ENCODE measurements at places on chromosomes 7 and 10.
A peak's percentile ranks its signal among the peaks of the same experiment; 100 is the strongest.

GRCh38 chr7:96833676-96834453, 124.2 kb upstream of the SEM1 start:
- no peak for DNase-seq

DNA sequence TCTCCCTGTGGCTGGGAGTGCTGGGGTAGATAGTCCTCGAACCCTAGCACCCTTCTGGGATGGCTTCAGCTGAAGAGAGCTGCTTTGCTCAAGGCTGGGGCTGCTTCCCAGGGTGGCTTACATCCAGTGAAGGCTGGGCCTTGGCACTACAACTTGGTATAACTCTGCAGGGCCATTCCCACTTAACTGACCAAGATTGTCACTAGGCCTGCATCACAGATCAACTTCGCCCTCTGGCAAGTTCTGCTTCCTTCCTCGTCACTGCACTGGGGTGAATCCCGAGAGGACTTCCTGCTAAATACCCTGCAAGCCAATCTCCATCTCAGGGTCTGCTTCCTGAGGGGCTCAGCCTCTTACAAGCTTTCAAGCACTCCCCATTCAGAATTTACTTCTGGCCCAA, 195.2 kb downstream of the DOCK4 start:
- DNase-seq = no peak

DNA sequence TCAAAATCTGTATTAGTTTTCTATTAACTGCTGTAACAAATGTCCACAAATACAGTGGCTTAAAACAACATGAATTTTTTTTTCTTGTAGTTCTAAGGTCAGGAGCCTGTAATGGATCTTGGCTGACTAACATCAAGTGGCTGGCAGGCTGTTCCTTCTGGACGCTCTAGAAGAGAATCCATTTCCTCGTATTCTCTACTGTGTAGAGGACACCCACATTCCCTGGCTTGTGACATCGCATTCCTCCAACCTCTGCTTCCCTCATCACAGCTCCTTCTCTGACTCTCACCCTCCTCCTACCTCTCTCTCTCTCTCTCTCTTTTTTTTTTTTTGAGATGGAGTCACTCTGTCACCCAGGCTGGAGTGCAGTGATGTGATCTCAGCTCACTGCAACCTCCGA, 4.8 kb upstream of the CALHM1 start:
- no peak for DNase-seq

- no peak for DNase-seq
Measured at GRCh38 chr7:44060948-44061644, 4.3 kb downstream of the PGAM2 start.

- DNase-seq = no peak
Measured at GRCh38 chr10:114403541-114404161, 651 bp downstream of the AFAP1L2 start.

GRCh38 chr10:103470761-103471653, 8.0 kb downstream of the CALHM3 start:
- peak; percentile 49 for DNase-seq

- DNase-seq = no peak
Measured at GRCh38 chr7:75996476-75996875, 2.1 kb upstream of the TMEM120A start.

GRCh38 chr10:44557596-44558191, 172.8 kb upstream of the CXCL12 start:
- DNase-seq = no peak

- no peak for DNase-seq
Measured at GRCh38 chr7:134320201-134320600, 3.5 kb upstream of the SLC35B4 start.

DNA sequence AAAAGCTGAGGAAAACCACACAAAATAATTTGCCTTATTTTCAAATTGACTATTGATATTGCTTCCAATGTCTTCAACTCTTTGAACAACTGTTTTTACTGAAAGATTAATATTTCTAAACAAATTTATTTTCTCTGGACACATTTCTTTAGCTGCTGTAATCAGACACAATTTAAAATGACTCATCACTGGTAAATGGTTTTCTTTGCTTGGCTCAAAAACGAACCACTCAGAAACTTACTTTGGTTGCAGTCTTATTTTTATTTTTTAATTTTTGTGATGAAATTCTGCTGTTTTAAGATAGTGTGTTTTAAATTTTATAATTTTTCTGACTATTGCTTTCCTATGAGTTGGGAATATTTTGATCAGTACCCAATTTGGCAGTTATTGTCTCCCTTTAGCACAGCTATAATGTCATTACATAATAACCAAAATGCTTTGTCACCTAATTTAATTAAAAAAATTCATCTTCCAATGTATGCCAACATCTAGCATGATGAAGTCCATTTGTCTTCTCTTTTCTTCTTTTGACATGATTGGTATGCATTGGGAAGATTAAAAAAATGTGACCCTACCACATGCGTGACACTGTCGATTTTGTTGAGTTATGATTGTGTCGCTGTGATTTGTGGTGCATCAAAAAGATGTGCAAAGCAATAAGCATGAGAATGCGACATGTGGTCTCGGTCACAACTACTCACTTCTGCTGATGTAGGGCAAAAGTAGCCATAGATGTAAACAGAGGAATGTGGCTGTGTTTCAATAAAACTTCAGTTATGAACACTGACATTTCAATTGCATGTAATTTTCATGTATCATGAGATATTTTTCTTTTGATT, 222.3 kb downstream of the SUGCT start:
- no peak for DNase-seq

DNA sequence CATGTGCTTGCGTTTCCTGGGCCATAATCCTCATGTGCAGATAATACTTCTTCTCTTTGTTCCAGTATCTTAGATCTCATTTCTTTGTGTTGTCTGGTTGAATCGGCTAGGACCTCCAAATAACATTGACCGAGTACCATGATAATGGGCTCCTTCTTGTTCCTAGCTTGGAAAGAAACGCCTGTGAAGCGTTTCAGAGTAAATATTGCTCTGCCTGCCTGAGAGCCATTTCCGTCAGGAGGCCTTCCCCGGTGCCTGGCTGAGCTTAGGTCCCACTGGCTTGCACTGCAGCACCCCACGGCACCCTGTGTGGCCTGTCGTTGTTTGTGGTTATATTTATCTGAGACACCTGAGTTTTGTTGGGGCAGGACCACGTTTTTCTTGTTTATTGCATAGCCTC, 17.7 kb downstream of the FOXK1 start:
- no peak for DNase-seq

- no peak for DNase-seq
Measured at GRCh38 chr10:49408519-49409306, 12.8 kb upstream of the DRGX start.

DNA sequence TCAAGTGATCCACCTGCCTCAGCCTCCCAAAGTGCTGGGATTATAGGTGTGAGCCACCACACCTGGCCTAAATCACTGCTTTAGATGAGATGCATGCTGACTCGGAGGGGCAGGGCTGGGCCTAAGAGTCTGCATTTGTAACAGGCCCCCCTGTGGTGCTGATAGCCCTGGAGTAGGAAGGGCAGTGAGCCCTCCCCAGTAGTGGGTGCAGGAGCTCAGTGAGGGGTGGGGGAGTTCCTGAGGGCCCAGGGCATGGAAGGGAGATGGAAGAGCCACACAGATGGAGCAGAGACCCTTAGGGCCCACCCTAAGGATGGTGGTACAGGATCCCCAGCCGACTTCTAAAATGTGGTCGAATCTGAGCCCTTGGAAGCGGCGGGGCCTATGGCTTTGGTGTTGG, 131.7 kb upstream of the PPIF start:
- DNase-seq = no peak

- no peak for DNase-seq
Measured at GRCh38 chr10:132611986-132612385, 74.4 kb downstream of the INPP5A start.

DNA sequence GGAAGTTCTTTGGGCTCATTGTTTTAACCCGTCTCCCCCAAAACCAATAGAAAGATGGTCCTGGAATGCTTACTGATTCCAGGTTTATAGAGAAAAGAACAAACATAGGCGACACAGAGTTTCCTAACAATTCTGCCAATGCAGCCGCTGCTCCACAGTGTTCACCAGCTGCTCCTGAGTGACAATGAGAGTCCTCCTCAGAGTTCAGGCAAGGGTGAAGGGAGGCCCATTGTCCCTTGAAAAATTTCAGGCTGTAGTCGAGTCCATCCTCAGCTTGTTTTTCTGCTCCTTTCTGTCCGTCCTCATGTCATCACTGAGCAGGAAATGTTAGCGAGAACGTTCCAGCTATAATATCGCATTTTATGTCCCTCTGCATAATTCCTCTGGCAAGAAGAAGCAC, 537.6 kb downstream of the TCERG1L start:
- DNase-seq = no peak

DNA sequence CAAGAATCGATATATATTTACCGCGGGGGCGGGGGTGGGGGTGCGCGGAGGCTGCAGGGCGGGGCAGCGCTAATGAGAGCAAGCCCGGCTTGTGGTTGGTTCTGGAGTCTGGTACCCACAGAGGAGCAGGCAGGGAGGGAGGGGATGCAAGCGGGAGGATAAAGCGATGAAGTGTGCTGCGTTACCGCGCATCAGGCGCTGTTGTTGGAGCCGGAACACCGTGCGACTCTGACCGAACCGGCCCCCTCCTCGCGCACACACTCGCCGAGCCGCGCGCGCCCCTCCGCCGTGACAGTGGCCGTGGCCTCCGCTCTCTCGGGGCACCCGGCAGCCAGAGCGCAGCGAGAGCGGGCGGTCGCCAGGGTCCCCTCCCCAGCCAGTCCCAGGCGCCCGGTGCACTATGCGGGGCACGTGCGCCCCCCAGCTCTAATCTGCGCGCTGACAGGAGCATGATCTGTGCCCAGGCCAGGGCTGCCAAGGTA, at the start of gene HECW1:
TSS of gene HECW1 (plus strand) at position 189 of the 482 bp plus-strand sequence. CDS start 131,259 bp downstream, outside the sequence.
- no peak for DNase-seq

- DNase-seq = no peak
Measured at GRCh38 chr7:142583446-142583845, 165.8 kb upstream of the PRSS1 start.

GRCh38 chr7:150410680-150411346, 31.7 kb downstream of the ZNF775 start:
- no peak for DNase-seq

- DNase-seq = no peak
Measured at GRCh38 chr7:158543840-158544239, 43.8 kb downstream of the PTPRN2 start.

DNA sequence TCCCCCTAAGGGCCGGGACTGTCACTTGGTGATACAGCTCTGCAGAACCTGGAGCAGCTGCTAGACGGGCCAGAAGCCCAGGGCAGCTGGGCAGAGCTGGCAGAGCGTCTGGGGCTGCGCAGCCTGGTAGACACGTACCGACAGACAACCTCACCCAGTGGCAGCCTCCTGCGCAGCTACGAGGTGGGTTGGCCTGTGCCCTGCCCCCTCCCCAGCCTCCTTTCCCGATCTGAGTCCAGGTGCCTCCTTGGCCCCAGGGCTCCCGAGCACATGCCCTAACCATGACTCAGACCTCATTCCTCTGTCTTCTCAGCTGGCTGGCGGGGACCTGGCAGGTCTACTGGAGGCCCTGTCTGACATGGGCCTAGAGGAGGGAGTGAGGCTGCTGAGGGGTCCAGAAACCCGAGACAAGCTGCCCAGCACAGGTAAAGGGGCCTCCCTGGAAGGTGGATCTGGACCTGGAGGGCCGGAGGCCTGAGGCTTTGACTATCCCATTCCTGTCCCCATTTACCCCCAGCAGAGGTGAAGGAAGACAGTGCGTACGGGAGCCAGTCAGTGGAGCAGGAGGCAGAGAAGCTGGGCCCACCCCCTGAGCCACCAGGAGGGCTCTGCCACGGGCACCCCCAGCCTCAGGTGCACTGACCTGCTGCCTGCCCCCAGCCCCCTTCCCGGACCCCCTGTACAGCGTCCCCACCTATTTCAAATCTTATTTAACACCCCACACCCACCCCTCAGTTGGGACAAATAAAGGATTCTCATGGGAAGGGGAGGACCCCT, 6.4 kb downstream of the NFKB2 start:
- DNase-seq = no peak

DNA sequence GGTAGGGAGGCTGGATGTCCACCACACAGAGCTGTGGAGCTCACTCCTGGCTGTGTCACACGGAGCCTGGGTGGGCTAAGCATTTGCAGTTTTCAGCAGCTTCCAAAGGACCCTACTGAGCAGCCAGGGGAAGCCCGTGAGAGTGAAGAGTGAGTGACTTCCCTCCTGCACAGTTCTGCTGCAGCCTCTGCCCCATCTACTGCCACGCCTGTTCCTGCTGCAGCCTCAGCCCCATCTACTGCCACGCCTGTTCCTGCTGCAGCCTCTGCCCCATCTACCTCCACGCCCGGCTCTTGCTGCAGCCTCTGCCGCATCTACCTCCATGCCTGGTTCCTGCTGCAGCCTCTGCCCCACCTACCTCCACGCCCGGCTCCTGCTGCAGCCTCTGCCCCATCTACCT, 12.2 kb downstream of the ADAM8 start:
- no peak for DNase-seq

- no peak for DNase-seq
Measured at GRCh38 chr10:125002423-125003145, 60.7 kb downstream of the ZRANB1 start.

DNA sequence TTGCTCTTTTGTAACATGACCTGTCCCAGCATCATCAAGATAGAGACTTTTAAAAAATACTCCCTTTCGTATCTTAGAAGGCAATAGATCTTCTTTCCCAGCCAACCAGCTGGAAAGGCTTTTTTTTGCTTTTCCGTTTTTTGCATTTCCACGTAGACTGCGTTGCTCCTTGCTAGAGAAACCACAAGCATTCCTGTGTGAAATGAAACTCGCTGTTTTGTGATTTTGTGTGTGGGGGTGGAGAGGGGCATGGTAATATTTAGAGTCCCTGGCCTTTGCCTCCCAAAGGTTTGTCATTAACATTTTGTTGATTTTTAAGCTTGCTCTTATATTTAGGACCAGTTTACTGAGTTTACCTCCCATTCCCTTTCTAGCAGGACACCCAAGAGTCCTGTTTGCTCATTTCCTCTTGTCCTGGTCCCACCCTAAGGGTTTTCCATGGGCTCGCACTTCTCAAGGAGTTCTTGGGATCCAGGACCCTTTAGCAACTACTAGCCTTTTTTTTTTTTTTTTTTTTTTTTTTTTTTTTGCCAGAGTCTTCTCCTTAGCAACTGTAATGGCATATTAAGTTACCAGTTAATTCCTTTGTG, 243.6 kb downstream of the BICC1 start:
- DNase-seq = no peak

DNA sequence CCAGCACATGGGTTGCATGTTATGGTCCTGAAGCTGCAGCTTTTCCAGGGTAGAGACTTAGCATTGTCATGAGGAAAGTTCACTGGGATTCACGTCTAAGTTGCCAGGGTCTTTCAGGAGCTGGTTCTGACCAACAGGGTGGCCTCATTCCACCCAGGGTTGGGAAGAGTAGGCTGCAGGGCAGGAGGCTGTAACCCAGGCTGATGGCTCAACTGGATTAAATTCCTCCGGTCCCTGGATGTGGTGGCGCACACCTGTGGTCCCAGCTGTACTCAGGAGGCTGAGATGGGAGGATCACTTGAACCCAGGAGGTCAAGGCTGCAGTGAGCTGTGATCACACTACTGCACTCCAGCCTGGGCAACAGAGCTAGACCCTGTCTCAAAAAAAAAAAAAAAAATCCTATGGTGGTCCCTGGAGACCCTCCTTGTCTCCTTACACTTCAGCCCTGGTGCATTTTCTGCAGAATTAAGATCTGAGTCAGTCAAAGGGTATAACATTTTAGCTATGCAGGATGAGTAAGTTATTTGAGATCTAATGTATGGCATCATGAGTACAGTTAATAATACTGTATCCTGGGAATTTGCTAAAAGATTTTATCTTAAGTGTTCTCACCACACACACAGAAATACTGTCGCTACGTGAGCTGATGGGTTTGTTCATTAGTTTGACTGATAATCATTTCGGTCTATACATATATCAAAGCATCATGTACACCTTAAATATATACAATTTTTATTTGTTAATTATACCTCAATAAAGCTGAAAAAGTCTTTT, 44.0 kb downstream of the ASB13 start:
- DNase-seq = no peak
